Daoy (cell line): ENCODE measurements at places on chromosomes 7 and 10. TPM values are rescaled to one million over a fixed set of nuclear protein-coding genes. Genes with fewer than 3 reads are reported as not detected.

GRID2IP gene
- 0.09 TPM in 1 of 2 replicates, not detected in the other for total RNA-seq

INA gene
- 0.46 and 1.1 TPM in 2 replicates for total RNA-seq

GRM3 gene
- total RNA-seq = not detected in 2 replicates

ANKRD61 gene
- total RNA-seq = 0.23 and 0.89 TPM in 2 replicates

RBM20 gene
- total RNA-seq = 0.06 and 9.4 TPM in 2 replicates

BEND7 gene
- total RNA-seq = 8.0 and 9.9 TPM in 2 replicates

DNA sequence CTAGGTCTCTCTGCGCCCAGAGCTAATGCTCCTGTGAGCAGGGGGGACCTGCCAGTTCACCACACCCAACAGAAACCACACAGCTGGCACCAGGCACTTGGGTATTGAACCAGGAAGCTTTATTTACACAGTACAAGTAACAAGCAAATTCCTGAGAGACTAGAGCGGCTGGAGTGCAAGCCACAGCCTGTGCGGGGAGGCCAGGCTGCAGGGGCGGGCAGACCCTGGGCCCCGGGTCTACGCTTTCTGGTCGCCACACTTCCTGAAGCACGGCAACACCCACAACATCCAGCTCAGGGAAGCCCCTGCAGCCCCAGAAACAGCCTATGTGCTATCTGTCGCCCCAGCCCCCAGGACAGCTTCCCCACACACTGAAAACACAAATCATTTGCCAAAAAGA, 125.0 kb downstream of the FAM53B start:
- no peak for DNase-seq

- DNase-seq = peak; percentile 39
Measured at GRCh38 chr7:143299840-143300239, 11.7 kb downstream of the CASP2 start.

DNA sequence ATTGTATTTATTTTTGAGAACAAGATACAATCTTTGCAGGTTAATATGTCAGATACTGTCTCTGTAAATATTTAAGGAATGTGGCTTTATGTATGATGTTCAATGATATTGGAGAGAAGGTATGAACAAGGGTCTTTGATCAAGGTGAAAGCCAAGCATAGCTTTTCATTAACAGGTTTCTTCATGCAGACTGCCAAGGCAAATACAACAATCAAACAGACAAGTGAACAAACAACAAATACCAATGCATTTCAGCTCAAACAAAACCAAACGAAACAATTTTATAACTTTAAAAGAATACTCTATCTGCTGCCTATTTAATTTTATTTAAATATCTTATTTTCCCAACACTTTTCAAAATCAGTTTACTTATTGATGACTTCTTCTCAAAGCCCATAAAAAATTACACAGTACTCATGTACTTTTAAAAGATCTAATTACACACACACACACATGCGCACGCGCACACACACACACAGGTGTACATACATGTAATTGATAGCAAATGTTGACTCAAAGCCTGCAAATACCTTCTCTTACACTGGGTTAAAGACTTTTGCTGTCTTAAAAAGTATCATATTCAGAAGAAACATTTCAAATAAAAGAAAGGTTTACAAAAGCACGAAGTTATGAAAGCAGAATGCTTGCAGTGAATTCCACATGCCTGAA, 201.1 kb upstream of the CCDC6 start:
- no peak for DNase-seq

DNA sequence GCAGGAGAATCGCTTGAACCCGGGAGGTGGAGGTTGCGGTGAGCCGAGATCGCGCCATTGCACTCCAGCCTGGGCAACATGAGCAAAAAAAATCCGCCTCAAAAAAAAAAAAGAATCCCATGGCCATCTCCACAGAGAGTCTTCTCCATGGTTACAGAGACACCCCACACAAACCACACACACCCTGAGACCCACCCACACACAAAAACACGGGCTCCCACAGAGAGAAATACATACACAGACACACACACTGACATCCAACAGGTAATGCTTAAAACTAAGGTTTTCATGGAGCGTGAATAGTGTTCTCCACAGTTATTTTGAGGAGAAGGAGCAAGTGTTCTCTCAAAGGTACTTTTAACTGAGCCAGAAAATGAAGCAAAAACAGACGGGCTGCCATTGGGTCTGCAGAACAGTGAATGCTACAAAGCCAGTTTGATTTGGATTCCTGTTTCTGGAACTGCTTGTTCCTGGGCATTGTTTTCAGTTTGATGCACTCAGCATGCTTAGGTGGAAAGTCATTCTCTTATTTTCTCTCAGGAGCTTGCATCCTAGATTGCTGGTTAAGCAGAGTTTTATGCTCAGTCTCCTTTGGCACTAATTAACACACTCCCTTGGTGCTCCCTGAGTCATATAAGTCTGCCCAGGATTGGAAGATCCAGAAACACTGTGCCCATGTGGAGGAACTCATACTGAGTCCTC, 15.4 kb downstream of the AHCYL2 start:
- no peak for DNase-seq

- DNase-seq = no peak
Measured at GRCh38 chr7:571718-572415, 52.2 kb upstream of the PDGFA start.

GRCh38 chr10:17256051-17256450, 28.0 kb downstream of the VIM start:
- no peak for DNase-seq

DNA sequence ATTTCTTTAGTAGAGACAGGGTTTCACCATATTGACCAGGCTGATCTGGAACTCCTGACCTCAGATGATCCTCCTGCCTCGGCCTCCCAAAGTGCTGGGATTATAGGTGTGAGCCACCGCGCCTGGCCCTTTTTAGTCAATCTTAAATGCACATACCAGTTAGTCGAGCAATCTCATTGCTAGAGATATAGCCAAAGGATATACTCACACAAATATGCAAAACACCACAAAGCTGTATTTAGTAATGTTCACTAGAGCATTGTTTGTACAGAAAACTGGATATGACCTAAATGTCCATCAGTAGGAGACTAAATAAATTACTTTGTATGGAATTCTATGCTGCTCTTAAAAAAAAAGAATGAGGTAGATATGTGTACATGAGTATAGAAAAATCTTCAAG, 24.5 kb upstream of the IL6 start:
- no peak for DNase-seq

DNA sequence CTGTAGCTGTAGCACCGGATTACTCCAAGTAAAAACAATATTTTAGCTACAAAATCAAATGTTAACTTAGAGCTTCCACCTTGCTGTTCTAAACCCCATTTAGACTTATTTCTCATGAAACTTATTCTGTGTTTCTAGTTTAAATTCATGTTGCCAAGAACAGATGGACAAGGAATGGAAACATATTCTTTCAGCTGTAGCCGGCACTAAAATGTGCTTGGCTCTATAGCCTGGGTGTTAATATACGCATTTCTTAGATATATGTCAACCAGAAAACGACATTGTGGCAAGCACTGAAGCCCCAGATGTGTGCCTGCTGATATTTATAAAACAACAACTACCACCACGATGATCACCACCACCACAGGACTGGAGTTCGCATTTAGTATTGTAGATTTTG, 190.3 kb upstream of the ETV1 start:
- DNase-seq = no peak

GRCh38 chr7:143367972-143368371, 5.5 kb upstream of the FAM131B start:
- peak; percentile 88 for DNase-seq
